ENCODE measurements at places on chromosomes 5 and 9.

DNA sequence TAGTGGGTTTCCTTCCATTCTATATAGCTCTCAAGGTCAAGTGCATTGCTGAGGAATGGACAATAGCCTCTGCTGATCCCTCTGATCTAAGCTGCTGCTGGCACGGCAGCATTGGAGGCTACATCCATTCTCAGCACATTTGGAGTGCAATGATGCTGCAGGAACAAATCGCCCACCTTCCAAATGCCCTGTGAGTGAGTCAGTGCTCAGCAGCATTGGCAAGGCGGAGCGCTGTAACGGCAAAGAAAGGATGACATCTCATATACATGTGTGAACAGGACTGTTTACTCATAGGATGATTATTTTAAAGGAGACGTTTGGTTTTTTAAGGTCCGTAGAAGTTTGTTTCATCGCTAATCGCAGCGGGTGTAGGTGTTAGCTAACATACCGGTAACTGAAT is 408.7 kb downstream of the ARHGEF28 start:
- no peak for DNase-seq

DNA sequence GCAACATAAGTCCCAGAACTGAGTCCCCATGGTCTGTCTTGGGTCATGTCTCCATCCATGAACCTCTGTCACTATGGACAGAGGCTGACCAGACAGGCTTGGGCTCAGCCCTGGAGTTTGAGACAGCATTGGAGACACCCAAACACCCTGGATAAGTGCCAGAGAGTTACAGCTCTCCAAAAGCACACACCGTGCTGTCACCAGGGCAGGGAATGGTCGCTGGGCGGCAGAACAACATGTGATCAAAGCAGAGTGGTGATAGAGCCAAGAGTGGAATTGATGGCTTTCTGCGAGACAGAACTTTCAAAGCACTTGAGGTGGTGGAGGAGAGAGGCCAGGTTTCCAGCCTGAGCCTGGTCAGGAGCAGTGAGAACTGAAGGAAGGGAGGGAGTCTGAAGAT is 50.1 kb downstream of the DRD1 start:
- no peak for DNase-seq

- DNase-seq: no peak
These were observed 21.8 kb downstream of the CDKN2A start for GRCh38 chr9:21972361-21972760.

- DNase-seq: no peak
These were observed 60.4 kb downstream of the EHMT1 start for GRCh38 chr9:137679249-137679648.

DNA sequence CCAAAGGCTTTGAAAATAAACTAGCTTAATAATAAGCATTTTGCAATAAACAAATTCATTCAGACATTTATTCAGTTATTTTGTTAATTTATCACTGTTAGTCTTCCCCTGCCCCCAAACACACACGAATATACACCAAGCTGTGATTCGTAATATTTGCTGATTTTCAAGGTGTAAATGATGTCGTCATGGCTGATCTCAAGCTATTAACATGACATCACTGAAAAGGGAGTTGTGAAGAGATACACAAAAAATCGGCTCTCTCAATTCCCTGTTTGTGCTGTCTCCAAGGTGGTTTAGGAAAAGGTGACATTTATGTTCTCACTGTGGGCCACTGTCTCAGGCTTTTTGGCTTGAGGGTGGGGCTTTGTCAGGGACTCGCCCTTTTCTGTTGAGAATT is 413.3 kb downstream of the CDH9 start:
- DNase-seq: no peak

- peak; percentile 16 for DNase-seq
These were observed 686.5 kb upstream of the DMAC1 start for GRCh38 chr9:8486095-8486494.

DNA sequence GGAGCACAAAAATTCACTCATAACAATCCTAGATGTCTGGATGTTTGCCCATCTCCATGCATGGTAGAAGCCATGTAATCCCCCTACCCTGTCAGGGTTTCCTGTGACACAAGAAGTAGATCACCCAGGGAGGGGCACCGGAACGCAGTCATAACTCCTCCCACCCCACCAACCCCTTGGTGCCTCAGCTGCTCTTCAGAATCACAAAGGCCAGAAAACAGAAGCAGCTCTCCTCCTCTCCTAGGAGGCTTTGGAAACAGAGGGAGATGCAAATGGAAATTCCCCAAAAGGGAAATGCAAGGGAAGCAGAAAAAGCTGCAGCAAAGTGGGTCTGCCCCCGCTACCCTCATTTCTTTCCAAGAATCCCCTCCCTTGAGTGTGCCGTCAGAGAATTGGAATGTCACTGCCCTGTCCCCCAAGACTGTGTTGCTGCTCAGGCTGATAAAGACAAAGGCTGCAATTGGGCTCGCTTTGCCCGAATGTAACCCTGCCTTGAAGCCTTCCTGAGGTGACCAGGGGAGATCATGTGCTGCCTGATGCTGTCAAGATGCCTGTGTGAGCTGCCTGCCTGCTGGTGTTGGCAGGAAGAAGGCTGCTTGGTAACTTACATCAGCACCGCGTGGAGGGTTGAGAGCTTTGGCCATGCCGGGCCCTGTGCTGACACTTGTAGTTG is 65.5 kb upstream of the ABCA1 start:
- DNase-seq: peak; percentile 82

DNA sequence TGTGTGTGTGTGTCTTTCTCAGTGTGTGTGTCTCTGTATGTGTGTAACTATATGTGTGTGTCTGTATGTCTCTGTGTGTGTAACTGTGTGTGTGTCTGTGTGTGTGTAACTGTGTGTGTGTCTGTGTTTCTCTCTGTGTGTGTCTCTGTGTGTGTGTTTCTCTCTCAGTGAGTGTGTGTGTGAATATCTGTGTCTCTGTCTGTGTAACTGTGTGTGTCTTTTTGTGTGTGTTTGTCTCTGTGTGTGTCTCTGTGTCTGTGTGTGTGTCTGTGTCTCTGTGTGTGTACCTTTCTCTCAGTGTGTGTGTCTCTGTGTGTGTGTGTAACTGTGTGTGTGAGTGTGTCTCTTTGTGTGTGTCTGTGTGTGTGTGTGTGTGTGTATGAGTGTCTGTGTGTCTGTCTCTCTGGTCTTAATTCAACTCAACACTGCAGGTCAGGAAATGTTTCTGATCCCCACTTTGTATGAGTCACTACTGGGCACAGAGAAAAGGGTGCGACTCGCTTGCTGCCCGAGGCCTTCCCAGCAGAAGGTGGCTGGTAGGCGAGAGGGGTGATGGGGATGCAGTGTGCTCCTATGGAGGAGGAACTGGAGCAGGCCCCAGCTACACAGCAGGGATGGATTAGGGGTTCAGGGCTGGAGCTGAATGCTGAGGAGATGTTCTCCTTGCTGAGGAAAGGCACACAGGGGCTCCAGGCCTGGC is 52.1 kb downstream of the NSG2 start:
- no peak for DNase-seq

GRCh38 chr9:715300-715699 is 126.2 kb upstream of the DMRT1 start:
- no peak for DNase-seq

- peak; percentile 5 for DNase-seq
These were observed 43.9 kb downstream of the AMBP start for GRCh38 chr9:114034196-114034595.

DNA sequence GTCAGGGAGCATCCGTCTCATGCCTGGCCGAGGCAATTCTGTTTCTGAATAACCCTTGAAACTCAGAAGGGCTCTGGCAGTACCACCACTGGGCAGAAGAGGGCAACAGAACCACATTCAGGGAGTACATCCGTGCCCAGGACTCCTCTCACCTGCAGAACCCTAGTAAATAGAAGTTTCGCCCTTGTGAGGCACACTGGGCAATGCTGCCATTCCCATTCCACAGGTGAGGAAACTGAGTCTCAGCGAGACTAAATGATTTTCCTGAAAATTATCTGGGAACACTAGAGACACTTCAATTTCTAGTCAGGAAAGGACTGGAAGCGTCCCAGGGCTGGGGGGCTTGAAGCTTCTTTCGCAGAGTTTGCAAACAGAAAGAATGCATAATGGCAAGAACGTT is 74.7 kb downstream of the FGF1 start:
- DNase-seq: peak; percentile 79

- DNase-seq: no peak
These were observed 229.0 kb downstream of the TSSK1B start for GRCh38 chr5:113205807-113206206.

GRCh38 chr9:133261753-133262120 is 13.3 kb downstream of the ABO start:
- DNase-seq: no peak

GRCh38 chr9:34553511-34554021 is 30.8 kb upstream of the ENHO start:
- DNase-seq: no peak

DNA sequence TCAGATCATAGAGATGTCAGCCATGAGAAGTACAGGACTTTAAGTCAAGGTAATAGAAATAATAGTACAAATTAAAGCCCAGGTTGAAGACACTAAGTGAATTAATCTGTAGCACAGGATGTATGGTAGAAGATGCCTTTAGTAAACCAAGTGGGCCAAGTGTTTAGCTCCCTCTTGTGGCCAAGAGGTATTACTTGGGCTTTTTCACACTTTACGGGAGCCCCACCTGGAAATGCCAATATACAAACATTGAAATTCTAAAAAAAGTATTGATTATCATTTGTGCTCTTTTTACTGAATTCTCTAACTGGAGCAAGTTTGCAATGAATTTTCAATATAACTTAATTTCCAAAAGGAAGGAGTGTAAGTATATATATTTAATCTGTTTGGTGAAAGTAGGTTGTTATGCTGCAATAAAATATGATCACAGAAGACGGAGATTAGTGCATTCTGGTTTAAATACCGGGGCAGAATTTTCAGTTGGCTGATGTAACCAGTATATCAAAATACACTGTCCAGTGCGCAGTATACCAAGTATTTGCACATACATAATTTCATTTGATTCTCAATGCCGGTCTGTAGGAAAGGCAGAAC is 84.7 kb downstream of the PARP8 start:
- DNase-seq: peak; percentile 31

DNA sequence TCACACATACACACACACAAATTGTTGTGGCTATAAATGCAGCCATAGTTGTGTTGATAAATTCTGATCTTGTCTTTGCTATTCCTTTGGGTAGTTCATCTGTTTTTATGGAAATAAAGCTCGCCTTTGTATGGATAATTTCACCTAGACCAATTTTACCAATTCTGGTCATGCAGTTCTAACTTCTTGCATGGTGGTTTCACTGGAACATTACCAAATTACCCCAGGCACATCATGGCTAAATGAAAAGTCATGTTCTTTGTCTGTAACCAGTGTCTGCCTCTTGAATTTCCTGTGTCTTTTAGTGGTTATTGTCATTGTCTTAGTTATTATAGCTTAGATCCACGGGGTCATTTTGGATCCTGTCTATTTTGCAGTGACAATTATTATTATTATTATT is 50.3 kb upstream of the TMC1 start:
- DNase-seq: no peak

DNA sequence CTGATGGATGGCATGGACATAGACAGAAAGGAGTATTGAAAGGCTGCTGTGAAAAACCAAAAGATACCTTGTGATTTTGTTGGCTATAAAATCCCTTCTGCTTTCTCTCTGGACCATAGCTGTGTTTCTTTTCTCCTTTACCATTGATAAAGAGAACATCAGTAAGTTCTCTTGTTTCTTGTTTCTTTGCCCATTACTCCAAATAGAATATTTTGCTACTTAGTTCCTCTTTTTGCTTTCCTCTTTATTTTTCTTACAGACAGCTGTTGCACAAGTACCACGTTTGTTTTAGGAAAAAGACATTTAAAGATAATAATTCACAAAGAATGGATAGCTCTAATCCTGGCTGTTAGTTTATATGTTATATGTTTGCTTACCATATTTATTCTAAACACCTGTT is 1129.2 kb downstream of the DTWD2 start:
- DNase-seq: no peak

GRCh38 chr9:129836311-129837007 is 1.2 kb downstream of the USP20 start:
- no peak for DNase-seq

GRCh38 chr5:102627315-102627714 is 127.8 kb upstream of the PAM start:
- no peak for DNase-seq

- no peak for DNase-seq
These were observed 15.7 kb upstream of the MAT2B start for GRCh38 chr5:163489745-163490075.

DNA sequence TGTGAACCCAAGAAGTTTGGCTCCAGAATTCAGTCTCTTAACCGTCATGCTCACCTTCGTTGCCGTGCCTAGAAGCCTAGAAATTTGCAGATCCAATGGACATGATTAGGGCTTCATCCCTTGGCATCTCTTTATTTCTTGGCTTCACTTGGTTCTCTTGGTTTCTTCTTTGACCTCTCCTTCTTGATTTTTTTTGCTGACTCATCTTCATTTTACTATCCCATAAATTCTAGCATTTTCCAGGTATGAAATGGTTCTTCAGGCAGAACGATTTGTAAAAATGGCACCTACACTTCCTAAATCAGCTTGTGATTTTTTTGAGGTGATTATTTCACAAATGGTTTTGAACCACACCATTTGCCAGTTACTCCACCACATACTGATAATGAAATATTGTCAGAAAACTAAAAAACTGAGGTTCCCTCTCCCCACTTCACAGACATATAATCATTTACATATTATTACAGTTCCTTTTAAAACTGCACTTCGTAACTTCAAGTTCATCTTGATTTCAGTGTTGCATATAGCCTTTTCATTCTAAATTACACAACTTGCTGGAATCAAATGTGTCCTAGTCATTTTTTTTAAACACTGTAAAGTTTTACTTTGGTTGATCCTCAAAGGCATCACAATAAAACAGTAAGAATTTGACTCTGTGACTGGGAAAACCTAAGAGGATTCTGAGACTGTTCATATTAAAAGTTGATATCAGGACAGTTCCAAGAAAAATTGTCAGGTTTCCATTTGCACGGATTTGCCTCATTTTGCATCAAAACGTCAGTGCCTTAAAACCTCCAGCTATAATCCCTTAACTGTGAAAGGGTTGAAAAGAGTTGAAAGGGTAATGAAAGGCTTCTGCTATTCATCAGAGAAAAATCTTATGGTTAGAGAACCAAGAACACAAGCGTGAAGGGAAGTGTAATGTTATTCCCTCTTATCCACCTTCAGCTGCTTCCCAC is 8.9 kb upstream of the NREP start:
- no peak for DNase-seq

GRCh38 chr5:61702784-61703183 is 370.7 kb downstream of the ZSWIM6 start:
- DNase-seq: no peak

- no peak for DNase-seq
These were observed 44.1 kb upstream of the ITGA2 start for GRCh38 chr5:52945040-52945439.

GRCh38 chr5:2517451-2517850 is 234.0 kb downstream of the IRX2 start:
- DNase-seq: no peak

All from mucosa of gallbladder (tissue), 1 donor.